Left cardiac atrium (tissue), 4 donors: ENCODE measurements at places on chromosomes 3 and 15. TPM values are rescaled to one million over a fixed set of nuclear protein-coding genes. Genes with fewer than 3 reads are reported as not detected.

LRRC31 gene
- not detected for total RNA-seq

DNA sequence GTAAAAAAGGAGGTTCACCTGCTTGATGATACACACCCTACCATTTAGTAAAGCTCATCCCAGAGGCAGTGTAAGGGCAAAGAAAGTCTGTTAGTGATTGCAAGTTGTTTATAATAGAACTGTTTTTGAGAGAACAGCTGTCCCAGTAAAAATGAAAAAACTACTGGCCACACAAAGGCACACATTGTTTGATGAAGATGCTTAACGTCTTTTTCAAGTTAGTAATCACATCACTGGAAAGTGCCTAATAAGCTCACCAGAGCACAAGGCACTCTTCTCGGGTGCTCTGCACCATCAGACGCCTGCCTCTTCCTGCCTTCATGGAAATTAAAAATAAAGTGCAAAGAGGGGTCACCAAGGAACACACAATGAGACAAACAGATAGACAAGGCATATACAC is 186.9 kb downstream of the PDZRN3 start:
- DNase-seq = no peak

AP3B2 gene
- 1.4 TPM for total RNA-seq

GRCh38 chr3:103919327-103919726 is 1447.4 kb upstream of the ALCAM start:
- no peak for DNase-seq

- no peak for DNase-seq
Observed at GRCh38 chr3:187985647-187986046, 168.3 kb upstream of the LPP start.

GRCh38 chr15:79086814-79087213 is 3.8 kb downstream of the RASGRF1 start:
- DNase-seq = no peak
